Hematopoietic multipotent progenitor cell treated with erythropoietin and hydrocortisone succinate and interleukin-3 and kit ligand, for 15 days (in vitro differentiated cells): ENCODE measurements at places on chromosomes 2 and 18.
A peak's percentile ranks its signal among the peaks of the same experiment; 100 is the strongest.

- DNase-seq, result no peak
These were observed 25.6 kb downstream of the NFATC1 start for GRCh38 chr18:79421275-79421857.

DNA sequence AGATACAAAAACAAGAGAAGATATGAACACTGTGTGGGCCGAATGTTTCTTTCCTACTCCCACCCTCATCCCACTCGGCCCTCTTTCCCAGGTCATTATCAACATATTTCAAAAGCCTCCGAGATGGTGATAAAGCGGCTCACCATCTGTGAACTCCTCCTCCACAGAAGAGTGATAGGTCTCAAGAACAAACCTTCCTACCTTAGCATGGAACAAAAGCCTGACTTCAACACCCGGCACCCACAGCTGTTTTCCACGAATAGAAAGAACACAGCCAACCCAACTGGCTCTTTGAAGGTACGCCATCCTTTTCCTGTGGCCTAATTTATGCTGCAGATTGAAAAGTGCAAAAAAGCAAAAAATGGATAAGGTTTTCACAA, 28.8 kb downstream of the BCL2 start:
- DNase-seq, result no peak

GRCh38 chr2:10415048-10415447, 33.1 kb downstream of the ODC1 start:
- no peak for DNase-seq

DNA sequence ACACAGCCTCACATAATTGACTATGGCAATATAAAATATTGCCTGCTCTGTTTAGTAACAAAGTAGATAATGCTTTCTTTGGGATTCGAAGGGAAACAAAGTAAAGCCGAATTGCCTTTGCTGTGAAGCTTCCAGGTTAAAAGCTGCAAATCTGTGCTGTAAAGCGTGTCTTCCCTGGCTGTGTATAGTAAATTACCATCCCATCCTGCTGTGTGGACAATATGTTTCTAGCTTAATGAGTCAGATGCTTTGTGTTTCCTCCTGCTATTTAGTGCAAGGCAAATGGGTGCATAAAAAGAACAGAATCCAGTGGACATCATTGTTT, 265.1 kb downstream of the SOCS6 start:
- no peak for DNase-seq

DNA sequence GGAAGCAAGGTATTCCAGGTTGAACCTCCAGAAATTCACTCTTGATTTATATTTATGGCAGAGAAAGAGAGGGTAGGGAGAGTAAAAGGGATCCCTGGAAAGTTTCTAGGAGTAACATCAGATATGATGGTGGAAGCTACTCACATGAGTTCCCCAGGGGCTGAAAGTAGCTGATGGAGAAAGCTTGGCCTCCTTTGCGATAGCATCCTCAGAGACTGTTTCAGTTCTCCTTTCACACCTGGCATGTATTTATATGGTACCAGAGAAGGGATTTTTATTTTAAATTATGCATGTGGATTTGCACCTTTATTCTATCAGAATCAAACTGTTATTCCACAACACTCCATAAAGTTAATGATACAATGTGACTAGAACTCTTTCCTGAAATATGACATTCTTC, 126.3 kb upstream of the OSR1 start:
- DNase-seq, result no peak

GRCh38 chr2:185895828-185896693, 157.5 kb downstream of the FSIP2 start:
- no peak for DNase-seq

GRCh38 chr2:286774-287392, 1.0 kb downstream of the ALKAL2 start:
- no peak for DNase-seq

GRCh38 chr2:80364524-80365212, 60.1 kb upstream of the LRRTM1 start:
- DNase-seq, result no peak

DNA sequence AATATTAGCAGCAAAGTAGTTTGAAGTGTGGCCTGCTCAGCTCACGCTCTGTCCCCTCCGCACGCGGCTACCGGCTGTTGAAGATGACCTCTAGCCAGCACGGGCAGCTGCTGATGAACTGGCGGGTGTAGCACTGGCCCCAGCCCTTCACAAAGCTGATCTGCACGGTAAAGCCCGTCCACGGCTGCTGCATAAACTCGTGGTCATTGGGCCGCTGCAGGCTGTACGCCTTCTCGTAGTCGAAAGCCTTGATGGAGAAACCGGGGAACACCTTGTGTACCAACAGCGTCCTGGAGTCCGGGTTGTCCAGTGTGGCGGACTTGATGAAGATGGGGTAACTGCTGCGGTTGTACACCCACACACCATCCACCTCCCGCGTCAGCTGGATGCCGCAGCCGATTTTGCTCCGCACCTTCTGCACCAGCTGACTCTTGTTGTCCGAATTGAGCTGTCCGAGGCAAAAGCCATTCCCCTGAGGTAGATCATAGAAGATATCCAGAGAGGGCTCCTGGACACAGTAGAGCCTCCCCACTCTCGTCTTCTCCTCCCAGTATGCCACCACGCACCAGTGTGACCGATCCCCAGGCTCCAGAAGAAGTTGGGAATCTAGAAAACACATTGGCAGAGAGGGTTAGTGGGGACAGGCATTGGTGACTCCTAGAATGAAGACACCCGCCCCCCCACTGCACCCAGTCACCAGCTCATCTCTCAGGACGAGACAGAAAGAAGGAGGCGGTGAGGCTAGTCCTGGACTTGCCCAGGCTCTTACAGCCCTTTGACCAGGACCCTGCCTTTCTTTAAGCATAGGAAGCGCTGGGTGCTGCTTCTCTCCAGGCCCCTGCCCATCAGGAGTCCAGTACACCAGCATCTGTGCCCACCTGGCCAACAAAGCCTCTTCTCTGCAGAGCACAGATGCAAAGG, 29.2 kb downstream of the SMAD7 start:
- no peak for DNase-seq

- no peak for DNase-seq
These were observed 24.5 kb upstream of the INPP4A start for GRCh38 chr2:98419977-98420725.

DNA sequence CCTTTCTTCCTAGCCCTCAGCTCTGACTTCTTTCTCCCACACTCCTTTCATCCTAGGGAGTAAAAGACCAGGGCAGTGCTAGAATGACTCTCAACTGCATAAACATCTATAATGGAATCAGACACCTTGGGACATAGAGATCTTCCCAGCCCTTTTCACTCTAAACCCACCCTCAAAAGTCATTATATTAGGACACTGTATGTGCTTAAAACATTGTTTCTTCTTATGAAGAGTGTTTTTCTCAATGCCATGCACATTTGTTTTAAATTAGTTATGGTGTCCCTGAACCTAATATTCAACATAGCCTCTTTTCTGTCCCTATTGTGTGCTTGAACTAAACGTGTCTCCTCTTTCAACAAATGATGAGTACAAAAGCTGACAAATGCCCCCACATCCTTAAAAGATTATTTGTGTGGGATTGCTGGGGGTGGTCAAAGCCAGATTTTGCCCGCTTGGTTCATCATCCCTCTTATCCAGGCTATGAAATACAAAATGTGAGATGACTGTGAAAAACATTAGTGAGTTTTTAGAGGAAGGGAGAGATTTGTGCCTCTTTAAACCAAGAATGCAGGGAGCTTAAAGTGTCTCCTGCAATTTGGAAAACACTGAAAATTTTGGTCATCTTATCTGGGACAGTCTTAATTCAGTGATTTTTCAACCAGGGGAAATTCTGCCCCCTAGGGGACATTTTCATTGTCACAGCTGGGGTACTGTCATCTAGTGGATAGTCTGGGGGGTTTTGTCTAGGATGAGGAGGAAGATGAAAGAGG, 29.0 kb downstream of the SERPINB5 start:
- DNase-seq, result peak; percentile 27

DNA sequence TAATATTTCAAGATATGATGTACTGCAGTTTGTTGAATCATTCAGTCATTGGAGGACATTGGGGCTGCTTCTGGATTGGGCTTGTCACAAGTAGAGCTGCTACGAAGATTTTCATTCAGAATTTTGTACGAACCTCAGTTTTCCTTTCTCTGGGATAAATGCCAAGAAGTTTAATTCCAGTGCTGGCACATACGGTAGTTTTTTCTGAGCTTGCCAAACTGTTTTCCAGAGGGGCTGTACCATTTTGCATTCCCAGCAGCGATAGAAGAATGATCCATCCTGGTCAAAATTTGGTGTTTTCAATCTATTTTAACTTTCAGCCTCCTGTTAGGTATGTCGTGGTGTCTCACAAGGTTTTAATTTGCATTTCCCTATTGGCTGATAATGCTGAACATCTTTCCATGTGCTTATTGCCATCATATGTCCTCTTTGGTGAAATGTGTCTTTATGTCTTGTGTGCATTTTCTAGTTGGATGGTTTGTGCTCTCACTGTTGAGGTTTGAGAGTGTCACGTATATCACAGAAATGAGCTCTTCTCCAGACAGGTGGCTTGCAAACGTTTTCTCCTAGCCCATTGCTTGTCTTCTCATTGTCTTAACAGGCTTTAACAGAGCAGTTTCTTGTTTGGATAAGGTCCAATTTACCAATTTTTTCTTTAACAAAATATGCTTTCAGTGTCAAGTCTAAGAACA, 612.6 kb downstream of the GALR1 start:
- DNase-seq, result no peak

- no peak for DNase-seq
These were observed 28.5 kb upstream of the DARS1 start for GRCh38 chr2:136013955-136014354.

- no peak for DNase-seq
These were observed 37.0 kb upstream of the CLASP1 start for GRCh38 chr2:121686218-121686617.

- no peak for DNase-seq
These were observed 26.6 kb upstream of the TEX44 start for GRCh38 chr2:231565887-231566594.

DNA sequence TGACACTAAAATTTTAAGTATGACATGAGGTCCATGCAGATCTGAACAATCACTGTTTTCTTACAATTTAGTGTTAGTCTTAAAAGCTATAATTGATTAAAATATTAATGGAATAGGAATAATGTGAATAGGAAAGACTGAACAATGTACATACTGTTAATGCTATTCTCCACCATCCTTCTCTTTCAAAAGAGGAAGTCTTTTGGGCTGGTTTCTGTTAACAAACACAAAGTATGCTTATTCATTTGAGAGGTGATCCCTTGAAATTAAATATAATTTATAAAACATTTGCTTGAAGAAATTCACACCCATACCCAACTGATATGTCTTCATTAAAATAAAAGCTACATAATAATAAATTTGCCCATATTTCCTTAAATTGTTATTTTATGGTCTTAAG, 2.3 kb downstream of the STPG4 start:
- no peak for DNase-seq

DNA sequence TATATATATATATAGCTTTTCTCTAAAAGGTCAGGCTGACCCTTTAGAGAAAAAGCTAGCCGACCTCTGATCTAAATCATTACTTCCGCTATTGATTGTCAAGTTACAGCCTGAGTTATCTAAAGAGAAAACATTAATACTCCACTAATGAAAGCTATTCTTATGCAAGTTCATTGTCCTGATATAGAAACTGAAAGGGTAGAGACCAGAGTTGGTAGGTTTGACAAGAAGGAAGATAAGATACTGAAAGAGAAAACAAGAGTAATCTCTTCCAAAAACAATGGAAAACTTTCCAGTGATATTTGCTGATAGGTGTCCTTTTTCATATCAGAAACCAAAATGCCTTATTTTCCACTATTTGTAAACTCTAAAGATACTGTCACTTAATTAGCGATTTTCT, 62.8 kb upstream of the SLC39A10 start:
- DNase-seq, result no peak

DNA sequence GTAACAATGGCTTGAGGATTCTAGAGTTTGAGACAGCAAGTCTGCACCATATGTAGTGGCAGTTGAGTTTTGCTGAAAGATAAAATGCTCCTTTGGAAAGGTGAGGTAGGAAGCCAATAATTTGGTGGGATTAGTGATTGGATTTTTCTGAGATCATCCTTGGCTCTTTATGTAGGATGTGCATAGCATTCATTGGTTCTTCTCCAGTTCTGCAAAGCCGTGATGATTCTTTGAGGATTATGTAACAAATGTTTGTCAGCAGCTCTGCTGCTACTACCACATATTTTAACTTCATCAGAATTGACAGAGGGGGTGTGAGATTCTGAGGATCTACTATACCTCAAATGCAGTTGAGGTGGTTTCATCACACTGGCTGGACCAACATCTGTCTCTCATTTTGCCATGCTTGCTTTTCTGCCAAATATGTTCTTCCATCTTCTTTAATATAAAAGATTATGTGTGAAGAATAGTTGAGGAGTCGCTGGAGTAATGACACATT, 188.9 kb upstream of the RASGRP3 start:
- DNase-seq, result no peak

- DNase-seq, result no peak
These were observed 231.6 kb upstream of the SMAD2 start for GRCh38 chr18:48161911-48162698.

DNA sequence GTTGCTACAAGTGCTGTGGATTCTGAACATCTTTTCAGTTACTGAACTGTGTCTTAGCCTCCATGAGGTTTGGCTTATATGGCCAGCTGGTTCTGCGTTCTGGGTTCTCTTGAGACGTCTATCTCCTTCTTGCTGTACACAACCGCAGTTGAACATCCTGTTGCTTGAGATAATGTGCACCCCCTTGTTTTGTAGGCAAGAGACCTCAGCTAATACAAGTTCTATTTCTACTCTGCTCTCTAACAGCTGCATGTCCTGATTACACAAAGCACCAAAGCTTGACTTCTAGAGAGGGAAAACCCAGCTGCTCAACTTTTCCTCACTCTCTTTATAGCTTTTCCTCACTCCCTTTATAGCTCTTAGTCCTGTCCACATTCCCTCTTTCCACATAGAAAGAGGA, 176.0 kb downstream of the LTBP1 start:
- peak; percentile 73 for DNase-seq

DNA sequence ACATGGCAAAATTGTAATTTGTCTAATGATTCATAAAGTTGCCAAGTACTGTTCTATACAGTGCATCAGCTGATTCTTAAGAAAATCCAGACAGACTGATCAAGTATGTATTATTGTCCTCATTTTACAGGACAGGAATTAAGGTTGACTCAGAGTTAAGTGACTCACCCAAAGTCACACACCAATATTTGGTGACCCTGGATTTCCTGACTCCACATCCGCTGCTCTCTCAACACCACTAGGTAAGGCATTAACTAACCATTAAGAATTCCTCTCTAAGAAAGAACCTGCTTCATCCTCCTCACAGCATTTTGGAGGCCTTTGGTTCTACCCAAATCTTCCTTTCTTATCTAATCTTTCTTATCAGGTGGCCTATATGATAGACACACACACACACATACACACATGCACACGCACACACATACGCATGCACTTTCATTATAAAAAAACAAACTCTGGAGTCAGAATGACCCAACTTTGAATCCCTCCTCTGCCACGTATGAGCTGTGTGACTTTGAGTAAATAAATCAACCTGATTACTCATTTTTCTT, 150.8 kb downstream of the ANKRD44 start:
- DNase-seq, result no peak

- DNase-seq, result no peak
These were observed 179.5 kb downstream of the EIPR1 start for GRCh38 chr2:3198119-3198518.

- DNase-seq, result no peak
These were observed 24.0 kb downstream of the CCDC85A start for GRCh38 chr2:56207760-56208159.

GRCh38 chr18:55384551-55385275, 203.3 kb downstream of the TCF4 start:
- DNase-seq, result peak; percentile 39
